ENCODE measurements at places on chromosomes 2 and 18. TPM values are rescaled to one million over a fixed set of nuclear protein-coding genes. Genes with fewer than 3 reads are reported as not detected.

RIT2 gene
- total RNA-seq: not detected

DNA sequence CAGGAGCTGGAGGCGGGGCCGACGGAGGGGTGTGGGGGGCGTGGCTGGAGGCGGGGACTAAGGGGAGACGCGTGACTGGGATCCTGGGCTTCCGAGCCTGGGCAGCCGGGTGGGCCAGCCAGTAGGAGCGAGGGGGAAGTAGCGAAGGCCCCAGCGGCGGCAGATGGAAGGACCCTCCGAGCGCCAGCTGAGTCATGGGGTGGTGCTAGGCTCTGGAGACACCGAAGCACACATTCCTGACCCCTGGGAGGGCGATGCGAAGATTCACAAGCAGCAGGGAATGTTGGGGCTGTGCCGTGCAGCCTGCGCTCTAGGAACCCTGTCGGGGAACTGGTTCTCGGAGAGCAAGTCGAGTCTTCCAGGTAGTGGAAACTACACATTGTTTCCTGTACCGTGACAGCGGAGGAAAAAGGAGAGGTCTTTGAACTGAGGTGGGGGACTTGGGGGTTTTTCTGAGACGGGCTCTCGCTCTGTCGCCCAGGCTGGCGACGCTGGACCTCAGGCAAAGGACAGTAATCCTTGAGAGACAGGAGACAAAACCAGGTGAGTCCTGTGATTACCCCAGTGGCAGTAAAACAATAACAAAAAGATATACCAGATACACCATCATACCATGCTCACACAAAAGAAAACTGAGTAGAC lies 650 bp upstream of the AFG3L2 start:
- no peak for DNase-seq

DNA sequence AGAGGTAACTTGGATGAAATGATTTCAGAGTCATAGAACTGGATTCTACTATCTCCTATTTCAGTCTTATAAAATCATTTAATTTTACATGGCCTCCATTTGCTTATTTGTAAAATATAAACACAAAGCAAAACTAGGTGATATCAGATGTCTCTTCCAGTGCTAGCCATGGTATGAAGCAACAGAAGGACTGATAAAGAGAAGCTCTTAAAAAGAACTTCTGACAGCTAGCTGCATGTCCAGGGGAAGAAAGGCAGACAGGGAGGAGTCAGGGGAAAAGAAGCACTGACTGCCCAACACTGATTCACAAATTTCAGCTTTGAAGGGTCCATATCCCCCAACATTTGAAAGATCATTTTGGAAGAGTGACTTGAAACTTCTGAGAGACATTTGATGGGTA lies 6.4 kb downstream of the SLC8A1 start:
- no peak for DNase-seq

ARHGAP15 gene
- total RNA-seq: not detected

CKAP2L gene
- 9.5 TPM for total RNA-seq

GRCh38 chr2:181682795-181683517 lies 2.6 kb upstream of the NEUROD1 start:
- no peak for DNase-seq

RAD51AP2 gene
- total RNA-seq: 0.11 TPM
